Thoracic aorta (tissue), 2 donors: ENCODE measurements at places on chromosomes 16 and 17.
A peak's percentile ranks its signal among the peaks of the same experiment; 100 is the strongest.

DNA sequence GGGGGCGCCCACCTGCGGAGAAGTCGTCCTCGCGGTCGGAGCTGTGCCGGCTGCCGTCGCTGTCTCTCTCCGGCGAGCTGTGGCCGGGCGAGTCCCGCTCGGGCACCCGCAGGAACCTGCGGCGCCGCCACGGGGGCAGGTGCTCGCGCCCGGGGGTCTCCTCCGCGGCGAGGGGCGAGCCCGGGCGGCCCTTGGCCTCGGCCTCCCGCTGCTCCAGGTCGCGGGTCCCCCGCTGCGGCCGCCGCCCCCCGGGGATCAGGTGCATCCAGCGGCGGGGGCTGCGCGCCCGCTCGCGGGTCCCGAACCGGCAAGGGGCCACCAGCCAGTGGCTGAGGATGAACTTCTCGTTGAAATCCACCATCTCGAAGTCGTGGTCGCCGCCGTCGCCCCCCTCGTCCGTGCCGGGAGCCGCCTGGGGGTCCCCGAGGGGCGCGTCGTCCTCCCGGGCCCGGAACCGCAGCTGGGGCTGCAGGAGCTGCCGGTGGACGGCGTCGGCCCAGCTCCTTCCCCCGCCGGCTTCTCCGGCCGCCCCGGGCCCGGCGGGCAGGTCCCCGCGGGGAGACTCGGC lies 41.4 kb upstream of the BHLHA9 start:
- H3K36me3 ChIP-seq = no peaks in the 10 kb centered on the region
- H3K27me3 ChIP-seq = peaks cover 3% of the 10 kb centered on the region
- peaks cover 22% of the 10 kb centered on the region for H3K4me1 ChIP-seq
- DNase-seq = no peak
- no peak overlapping the region for H3K27ac ChIP-seq

DNA sequence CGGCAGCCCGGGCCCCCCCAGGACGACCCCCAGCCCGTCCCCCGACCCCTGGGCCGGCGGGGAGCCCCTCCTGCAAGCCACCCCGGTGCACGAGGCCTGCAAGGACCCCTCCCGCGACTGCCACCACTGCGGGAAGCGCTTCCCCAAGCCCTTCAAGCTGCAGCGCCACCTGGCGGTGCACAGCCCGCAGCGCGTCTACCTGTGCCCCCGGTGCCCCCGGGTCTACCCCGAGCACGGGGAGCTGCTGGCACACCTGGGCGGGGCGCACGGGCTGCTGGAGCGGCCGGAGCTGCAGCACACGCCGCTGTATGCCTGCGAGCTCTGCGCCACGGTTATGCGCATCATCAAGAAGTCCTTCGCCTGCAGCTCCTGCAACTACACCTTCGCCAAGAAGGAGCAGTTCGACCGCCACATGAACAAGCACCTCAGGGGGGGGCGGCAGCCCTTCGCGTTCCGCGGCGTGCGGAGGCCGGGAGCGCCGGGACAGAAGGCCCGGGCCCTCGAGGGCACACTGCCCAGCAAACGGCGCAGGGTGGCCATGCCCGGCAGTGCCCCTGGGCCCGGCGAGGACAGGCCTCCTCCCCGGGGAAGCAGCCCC lies 15.6 kb upstream of the ZFPM1 start:
- H3K27me3 ChIP-seq = no peaks in the 10 kb centered on the region
- no peak for DNase-seq
- no peaks in the 10 kb centered on the region for H3K4me1 ChIP-seq

- DNase-seq = no peak
- H3K4me3 ChIP-seq = peak overlapping the region; percentile 94
- H3K27me3 ChIP-seq = no peaks in the 10 kb centered on the region
- peak overlapping the region; percentile 70 for H3K27ac ChIP-seq
- no peaks in the 10 kb centered on the region for H3K36me3 ChIP-seq
- peaks cover 5% of the 10 kb centered on the region for H3K4me1 ChIP-seq
These were observed 513 bp downstream of the CRLF3 start for GRCh38 chr17:30824002-30824355.

DNA sequence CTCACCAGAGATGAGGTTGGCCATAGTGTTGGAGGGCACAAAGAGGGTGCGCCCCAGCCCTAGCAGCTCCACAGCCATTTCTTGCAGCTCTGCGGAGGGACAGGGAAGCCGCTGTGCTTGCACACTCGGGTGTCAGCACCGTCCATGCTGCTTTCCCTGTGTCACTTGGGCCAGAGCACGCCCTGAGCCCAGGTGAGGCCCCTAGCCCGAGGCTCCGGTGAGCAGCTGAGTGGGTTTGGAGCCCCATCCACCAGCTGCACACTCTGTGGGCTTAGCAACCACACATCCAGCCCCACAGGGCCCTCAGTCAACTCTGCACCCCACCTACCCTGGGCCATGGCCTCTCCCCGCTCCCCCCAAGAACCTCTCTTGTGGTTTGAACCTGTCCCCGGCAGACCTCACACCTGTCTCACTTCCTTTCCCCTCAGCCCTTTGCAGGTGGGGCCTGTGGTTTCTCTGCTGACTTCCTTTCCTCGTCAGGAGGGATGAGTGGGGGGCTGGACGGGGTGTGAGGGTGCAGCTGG lies 20.7 kb downstream of the TMEM235 start:
- no peaks in the 10 kb centered on the region for H3K27me3 ChIP-seq
- no peak for DNase-seq
